ENCODE measurements at places on chromosomes 12 and 14. TPM values are rescaled to one million over a fixed set of nuclear protein-coding genes. Genes with fewer than 3 reads are reported as not detected.

The CFAP251 gene
- total RNA-seq, result 8.8 TPM

The CHGA gene
- total RNA-seq, result not detected

GRCh38 chr14:61132336-61132735 lies 148.8 kb downstream of the TMEM30B start:
- peak; percentile 55 for DNase-seq

GRCh38 chr14:70858641-70859040 lies 48.6 kb upstream of the PCNX1 start:
- no peak for DNase-seq

GRCh38 chr12:51183816-51184215 lies 10.9 kb upstream of the TFCP2 start:
- peak; percentile 52 for DNase-seq

The RPS6KL1 gene
- 0.09 TPM for total RNA-seq

GRCh38 chr12:121465921-121466793 lies 66.2 kb downstream of the RNF34 start:
- no peak for DNase-seq

GRCh38 chr12:73321776-73322175 lies 1049.6 kb downstream of the TRHDE start:
- no peak for DNase-seq
